Right ventricle myocardium inferior (tissue), 1 donor: ENCODE measurements at places on chromosomes 5 and 9.

GRCh38 chr5:20959347-20959746, 971.3 kb upstream of the CDH18 start:
- no peak for DNase-seq

- no peak for DNase-seq
These were observed 4.6 kb downstream of the ZNF367 start for GRCh38 chr9:96413302-96414221.

- DNase-seq = no peak
These were observed 214.7 kb downstream of the EBF1 start for GRCh38 chr5:158884827-158885518.

GRCh38 chr5:172877466-172878260, 43.6 kb downstream of the ERGIC1 start:
- no peak for DNase-seq

- no peak for DNase-seq
These were observed at the start of gene FAM221B for GRCh38 chr9:35828716-35829083. Gene FAM221B, minus strand, starts transcription at chr9:35828732. Its CDS starts 2,571 bp downstream, at chr9:35826161.

- DNase-seq = peak; percentile 72
These were observed 39.7 kb upstream of the COL15A1 start for GRCh38 chr9:98903961-98904411.

GRCh38 chr9:90301277-90301653, 341.4 kb downstream of the DIRAS2 start:
- DNase-seq = peak; percentile 55

DNA sequence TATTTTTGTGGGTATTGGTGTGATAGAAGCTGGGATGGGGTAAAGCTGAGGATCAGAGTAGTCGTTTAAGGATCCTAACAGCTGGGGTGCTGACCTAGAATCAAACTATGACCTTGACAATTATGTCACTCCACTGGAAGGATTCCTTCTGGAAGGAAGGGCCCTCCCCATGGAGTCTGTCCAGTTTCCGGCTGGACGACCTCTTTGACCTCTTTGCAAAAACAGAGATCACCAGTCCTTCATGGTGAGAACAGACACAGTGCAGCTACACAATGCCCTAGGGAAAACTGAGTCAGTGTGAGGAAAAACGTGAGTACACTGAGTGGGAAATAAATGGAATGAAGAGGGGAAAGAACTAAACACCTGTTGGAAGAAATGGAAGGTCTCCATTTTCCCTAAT, 445.6 kb downstream of the MAT2B start:
- no peak for DNase-seq

DNA sequence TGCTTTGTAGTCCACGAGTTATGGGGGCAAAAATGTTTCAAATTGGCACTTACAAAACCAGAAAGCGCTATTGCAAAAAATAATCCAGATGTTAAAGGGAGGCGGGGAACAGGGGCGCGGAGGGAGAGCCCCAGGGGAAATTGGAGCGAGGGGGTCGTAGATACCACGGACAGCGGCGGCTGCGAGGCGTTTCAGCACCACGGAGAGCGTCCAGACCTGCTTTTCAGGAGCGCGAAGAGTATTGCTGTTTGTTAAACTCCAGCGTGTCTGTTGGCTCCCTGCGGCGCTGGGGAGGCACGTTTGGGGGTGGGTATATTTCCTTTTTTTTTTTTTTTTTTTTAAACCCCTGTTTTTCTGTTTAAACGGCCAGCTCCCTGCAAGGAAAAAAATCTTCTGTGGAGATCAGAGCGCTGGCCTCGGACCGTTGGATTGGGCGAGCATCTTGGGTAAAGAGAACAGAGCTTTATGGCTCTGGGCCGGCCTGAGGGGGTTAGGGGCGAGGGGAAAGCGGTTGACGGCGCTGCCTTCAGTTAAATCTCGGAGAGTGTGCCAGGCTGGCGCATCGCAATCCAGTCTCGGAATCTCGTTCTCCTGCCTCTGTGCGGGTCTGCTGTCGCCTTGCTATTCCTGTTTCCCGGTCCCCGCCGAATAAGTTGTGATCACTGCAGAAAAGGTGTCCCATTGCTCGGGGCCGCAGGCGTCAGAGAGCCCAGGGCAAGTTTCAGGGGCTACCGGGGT, at the start of gene GLRA1:
Gene GLRA1, minus strand, starts transcription at position 288 of the 738 bp plus-strand sequence. CDS start 302 bp downstream, outside the sequence.
- peak; percentile 62 for DNase-seq

- peak; percentile 69 for DNase-seq
These were observed 50.0 kb downstream of the NACC2 start for GRCh38 chr9:136044971-136045594.

GRCh38 chr5:64690104-64690416, 243 bp upstream of the SHISAL2B start:
- no peak for DNase-seq
